ENCODE measurements at places on chromosomes 3 and 15.

DNA sequence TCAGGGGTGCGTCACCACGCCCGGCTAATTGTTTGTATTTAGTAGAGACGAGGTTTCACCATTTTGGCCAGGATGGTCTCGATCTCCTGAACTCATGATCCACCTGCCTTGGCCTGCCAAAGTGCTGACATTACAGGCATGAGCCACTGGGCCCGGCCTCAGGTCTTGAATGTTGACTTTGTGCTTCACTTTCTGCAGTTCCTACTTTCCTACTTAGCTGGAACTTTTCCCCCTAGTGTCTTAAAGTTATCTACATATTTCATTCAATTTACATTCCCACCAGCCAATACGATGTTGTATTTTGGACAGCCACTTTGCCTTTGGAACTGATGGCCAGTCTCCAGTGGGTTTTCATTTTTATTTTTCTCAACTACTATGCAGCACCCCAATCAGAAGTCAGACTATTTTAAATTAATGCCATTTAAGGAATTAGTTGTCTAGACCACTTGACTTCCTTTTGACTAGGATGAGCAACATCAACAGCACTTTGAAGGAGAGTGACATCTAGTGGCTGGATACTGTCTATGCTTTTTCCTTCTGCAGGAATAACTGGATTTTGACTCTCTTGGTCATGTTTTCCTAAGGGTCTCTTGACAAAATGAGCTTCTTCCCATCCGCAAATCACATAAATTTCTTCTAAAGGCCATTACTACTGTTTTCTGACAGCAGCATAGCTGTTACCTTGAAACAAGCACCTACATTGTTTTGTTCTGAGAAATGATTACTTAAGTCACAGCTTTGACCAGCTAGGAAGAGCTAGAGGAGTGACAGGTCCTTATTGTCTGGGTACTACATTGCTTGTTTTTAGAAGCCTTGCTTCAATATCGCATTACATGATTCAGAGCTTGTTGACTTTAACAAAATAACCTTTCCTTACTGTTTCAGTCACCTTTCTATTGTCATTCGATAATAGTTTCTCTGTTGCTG lies 140.2 kb downstream of the ITPR1 start:
- DNase-seq, result no peak

DNA sequence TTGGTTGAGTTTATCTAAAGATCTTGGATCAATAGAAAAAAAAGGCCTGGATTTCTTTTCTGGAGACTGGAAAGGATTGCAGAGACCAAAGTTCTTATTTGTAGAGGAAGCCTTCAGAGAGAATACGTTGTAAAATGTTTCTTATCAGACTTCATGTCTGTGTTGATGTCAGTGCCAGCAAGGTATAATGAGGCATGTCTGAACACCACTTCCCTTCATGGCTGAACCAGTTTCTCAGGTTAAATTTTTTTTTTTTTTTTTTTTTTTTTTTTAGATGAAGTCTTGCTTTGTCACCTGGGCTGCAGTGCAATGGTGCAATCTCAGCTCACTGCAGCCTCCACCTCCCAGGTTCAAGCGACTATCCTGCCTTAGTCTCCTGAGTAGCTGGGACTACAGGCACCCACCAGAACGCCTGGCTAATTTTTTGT lies 17.8 kb upstream of the ZNF774 start:
- DNase-seq, result no peak

- peak; percentile 25 for DNase-seq
Observed at GRCh38 chr15:69720536-69720935, 267.9 kb downstream of the RPLP1 start.

GRCh38 chr3:173841334-173841733 lies 443.8 kb downstream of the NLGN1 start:
- DNase-seq, result no peak

DNA sequence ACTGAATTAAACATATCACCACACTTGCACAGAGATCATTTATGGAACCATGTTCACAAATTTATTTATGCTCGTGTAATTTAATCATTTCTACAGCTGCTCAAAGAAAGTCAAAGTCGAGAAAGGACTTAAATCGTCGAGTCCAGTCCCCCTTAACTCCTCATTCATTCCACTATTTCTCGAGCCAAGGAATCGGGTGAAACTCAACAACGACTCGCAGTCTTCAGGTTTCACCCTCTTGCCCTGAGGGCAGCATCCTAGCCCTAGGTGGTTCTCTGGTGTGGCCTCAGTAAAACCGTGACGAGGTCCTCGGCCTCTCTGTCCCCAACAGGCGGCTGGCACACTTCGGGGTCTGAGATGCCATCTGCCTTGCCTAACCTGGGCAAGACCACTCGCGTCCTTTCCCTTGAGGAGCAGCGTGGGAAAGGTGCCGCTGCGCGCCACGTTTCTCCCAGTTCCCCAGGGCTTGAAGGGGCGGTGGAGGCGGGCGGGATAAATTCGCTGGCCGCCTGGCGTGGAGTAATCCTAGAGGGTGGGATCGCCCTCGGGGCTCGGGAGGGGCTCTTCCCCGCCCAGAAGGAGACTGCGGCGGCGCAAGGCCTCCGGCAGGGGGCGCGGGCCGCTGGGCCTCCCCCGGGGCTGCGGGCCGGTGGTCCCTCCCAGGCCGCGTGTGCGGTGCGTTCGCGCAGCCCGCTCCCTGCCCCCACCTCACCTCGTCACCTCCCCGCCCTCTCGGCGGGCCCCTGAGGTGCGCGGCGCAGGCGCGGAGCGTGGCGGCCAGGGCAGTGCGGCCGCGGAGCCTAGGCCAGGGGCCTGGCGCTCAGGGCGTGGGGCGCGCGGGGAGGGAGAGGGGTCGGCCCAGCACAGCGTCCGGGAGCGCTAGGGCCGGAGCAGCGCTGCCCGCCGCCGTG lies at the start of gene ZNF639:
Gene ZNF639, plus strand, starts transcription at position 746 of the 911 bp plus-strand sequence. CDS start 5,263 bp downstream, outside the sequence.
- DNase-seq, result peak; percentile 91

DNA sequence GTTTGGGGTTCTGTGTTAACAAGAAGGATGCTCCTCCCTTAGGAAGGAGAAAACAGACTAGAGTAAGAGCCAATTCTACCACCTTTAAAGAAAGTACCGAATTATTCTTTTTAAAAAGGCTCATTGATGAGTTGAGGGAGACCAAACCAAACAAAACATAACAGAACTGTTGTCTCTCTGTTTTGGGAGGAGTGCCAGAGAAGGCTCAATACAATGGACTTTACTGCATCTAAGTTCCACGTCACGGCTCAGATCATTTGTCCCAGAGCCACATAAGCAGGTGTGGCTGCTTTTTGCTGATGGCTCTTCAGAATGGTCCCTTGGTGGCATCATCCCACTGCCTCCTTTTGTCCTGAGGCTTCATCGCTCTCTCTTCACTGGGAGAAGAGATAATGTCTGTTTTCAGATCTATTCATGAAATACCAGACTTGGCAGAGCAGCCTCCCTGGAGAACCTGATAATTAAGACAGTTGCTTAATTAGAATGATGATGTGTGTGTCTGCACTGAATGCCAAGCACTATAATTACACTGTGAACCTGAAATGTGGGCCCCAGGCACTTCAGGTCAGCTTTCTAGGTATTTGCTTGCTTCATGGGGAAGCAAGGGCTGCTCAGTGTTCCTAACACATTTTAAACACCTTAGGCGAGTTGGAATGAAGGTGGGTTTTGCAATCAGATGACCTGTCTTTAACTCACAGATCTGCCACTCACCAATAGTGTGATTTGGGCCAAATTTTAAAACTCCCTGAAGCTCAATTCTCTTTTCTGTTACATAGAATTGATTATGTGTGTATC lies 335.2 kb upstream of the MCTP2 start:
- DNase-seq, result no peak

GRCh38 chr3:26718315-26718714 lies 95.7 kb downstream of the LRRC3B start:
- DNase-seq, result no peak

DNA sequence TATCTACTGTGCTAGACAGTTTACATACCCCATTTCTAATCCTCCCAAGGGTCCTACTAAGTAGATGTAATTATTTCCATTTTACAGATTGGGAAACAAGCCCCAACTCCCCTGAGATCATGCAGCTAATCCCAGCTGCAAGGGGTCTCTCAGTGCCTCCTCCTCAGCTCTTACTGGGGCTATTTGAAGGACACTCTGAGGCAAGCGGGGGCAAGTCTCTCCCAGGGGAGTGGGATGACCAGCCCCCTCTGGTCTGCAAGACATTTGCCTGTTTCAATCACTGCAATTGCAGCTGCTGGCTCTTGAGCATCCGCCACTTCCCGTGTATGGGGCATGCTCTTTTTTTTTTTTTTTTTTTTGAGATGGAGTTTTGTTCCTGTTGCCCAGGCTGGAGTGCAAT lies 11.4 kb downstream of the LAMP3 start:
- DNase-seq, result no peak

GRCh38 chr15:57540211-57540610 lies 51.5 kb upstream of the MYZAP start:
- DNase-seq, result no peak

GRCh38 chr3:24479816-24480215 lies 14.8 kb downstream of the THRB start:
- no peak for DNase-seq

- no peak for DNase-seq
Observed at GRCh38 chr15:75694241-75695182, 18.1 kb downstream of the CSPG4 start.

DNA sequence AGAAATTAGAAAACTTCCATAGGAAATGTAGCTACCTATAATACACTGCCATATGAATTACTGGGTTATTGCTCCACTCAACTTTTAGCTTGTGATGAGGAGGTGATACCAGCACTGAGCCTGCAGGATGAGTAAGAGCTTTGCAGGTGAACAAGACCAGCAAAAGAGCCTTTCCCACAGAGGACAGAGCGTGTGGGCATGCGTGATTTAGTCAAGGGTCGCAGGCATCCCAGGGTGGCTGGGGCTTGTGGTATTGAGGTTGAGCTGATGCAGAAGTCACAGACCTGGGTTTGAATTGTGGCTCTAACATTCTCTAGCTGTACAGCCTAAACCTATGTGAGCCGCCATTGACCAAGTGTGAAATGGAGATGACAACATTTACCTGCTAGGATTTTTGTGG lies 5.6 kb downstream of the NRROS start:
- no peak for DNase-seq

DNA sequence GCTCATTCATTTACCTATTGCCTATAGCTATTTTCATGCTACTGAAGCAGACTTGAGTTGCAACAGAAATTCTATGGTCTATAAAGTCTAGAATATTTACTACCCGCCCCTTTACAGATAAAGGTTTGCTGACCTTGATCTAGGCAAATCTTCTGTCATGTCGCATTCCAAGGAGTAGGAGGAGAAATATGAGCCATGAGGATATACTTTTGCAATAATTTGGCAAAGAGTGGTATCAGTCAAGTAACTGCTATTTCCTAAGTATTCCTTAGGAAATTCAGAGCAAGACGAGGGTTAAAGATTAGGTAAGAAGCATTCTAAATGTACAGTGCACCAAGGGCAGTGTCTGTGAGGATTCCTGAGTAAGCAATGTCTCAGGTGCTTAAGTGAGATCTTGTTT lies 121.0 kb upstream of the NUDT16 start:
- no peak for DNase-seq

- no peak for DNase-seq
Observed at GRCh38 chr3:111915905-111916304, 56.8 kb downstream of the PHLDB2 start.

- no peak for DNase-seq
Observed at GRCh38 chr3:110296885-110297284, 774.7 kb upstream of the NECTIN3 start.

- peak; percentile 4 for DNase-seq
Observed at GRCh38 chr15:55897560-55898336, 95.7 kb downstream of the NEDD4 start.

GRCh38 chr3:122077293-122078234 lies 22.4 kb downstream of the CD86 start:
- DNase-seq, result peak; percentile 48

All from CD4-positive, alpha-beta T cell treated with Interferon alpha-2 for 1 hour (primary cell).